Activated T-cell treated with anti-CD3 and anti-CD28 coated beads, Interleukin-2, amount 50 U/mL, for 1 hour (primary cell): ENCODE measurements at places on chromosomes 7 and 10.
A peak's percentile ranks its signal among the peaks of the same experiment; 100 is the strongest.

GRCh38 chr10:99612167-99612831 is 7.9 kb downstream of the SLC25A28 start:
- DNase-seq, result peak; percentile 24

DNA sequence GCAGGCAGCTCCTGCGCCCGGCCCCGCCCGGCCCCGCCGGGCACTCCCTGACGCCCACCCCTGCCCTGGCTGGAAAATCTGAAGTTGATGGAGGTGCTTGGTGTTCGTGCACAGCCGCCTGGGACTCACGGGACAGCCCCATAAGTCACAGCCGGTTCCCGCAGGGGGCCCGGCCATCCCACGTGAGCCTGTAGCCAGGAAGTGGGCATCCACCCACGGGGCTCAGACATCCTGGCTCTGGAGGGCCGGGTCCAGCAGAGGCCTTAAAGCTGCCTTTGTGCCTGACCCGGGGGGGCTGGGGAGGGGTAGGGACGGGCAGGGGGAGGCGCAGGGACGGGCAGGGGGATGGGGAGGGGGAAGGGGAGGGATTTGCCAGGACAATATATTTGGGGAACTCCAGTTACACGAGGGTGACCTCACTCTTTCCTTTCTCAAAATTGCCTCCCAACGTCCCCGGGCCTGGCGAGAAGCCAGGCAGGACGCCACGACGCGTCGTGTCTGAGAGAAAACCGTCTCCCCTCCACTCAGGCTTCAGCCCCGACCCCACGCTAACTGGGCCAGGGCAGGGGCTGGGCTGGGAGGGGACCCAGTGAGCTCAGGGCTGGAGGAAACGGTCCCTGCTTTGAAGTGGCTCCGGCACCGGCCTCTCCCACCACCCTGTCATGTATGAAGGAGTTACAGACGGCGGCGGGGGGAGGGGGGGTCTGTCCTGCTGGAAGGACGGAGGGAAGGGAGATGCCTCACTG is 82.1 kb upstream of the PDGFA start:
- DNase-seq, result peak; percentile 83

GRCh38 chr7:13908667-13909397 is 80.6 kb downstream of the ETV1 start:
- DNase-seq, result no peak

- DNase-seq, result no peak
These were observed 21.8 kb downstream of the MGAM start for GRCh38 chr7:142017451-142017850.

DNA sequence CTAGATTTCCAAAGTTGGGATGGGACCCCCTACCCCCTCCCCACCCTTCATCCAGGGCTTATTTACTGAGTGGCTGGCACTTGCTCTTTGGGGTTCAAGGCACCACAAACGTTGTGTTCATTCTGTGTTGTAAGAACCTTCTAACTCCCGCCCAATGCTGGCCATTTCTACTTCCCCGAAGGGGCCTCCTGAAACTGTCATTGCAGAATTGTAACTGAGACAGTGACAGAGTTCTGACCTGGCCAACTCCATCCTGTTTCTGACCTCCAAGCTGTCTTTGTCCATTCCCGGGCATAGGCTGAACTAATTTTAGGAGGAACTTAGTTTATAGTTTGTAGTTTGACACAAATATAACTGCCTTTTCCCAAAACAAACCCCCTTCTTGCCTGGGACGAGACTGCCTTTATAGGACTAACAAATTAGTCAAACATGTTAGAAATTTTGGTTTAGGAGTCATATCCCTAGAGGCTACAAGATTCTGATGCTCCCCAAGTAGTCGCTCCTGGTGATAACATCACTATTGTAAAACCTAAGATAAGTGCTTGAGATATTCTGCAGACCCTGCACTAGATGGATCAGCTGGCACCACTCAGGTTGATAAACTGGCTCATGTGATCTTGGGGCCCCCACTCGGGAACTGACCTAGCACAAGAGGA is 34.8 kb upstream of the ZMIZ2 start:
- DNase-seq, result no peak

DNA sequence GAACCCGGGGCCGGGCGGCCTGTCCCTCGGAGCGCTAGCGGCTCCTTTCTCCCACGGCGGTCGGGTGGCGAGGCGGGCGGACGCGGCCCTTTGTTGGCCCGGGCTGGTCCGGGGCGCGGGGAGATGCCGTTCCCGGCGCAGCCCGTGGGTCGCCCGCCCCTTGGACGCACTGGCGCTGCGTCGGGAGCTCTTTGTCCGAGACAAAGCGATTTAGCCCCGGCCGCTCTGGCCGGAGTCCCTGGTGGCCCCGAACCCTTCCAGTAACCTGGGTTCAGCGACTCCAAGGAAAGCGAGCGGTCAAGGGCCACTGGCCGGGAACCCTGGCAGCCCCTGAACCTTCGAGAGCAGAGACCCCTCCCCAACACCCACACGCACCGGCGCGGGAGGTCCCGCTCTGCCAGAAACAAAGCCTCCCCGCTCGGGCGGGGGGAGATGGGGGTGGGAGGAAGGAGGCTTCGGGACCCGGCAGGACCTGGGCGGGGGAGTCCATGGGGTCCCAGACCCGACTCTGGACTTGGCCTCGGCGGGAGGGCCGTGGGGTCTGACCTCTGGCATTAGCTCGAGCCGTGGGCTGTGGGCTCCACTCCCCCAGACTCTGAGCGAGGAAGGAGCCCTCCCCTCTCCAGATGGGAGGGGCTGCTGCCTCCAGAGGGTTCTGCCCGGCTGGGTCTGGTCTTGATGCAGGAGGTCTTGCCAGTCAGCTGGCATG is 836 bp downstream of the DPYSL4 start:
- no peak for DNase-seq

DNA sequence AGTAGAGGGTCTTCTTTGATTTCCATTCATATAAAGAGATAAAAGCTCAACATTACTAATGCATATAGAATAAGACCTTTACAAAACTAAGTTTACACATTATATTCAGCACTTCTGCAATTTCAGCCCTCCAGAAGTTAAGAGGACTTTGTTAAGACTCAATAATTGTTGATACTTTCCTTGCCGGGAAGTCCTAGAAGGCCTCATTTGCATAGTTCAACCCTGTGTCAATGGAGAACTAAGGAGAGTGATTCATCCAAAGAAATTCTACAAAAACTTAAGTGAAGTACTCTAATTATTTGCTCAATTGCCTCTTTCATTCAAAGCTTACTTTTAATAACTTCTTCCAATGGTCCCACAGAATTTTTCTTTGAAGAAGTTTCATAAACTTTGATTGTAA is 1060.3 kb upstream of the CELF2 start:
- DNase-seq, result no peak

- DNase-seq, result no peak
These were observed 95.3 kb downstream of the CCSER2 start for GRCh38 chr10:84423719-84424118.

GRCh38 chr10:116719804-116720203 is 22.6 kb downstream of the HSPA12A start:
- no peak for DNase-seq

DNA sequence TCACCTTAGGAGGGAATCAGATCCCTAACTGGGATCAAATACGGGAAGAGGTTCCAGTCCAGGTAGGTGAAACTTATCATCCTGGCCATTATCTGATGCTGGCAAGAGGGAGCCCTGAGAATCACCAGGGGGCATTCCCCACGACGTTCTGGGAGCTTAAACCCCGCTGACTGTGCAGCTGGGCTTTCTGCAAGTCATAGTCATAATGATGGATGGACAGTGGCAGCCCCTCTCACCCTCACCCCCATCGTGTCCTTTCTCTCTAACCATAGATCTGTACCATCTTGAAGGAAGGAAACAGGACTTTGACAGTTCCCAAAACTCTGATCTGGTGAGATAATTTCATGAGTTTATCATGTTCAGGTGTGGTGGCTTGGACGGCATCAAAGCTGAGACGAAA is 50.2 kb downstream of the GATA3 start:
- DNase-seq, result no peak

DNA sequence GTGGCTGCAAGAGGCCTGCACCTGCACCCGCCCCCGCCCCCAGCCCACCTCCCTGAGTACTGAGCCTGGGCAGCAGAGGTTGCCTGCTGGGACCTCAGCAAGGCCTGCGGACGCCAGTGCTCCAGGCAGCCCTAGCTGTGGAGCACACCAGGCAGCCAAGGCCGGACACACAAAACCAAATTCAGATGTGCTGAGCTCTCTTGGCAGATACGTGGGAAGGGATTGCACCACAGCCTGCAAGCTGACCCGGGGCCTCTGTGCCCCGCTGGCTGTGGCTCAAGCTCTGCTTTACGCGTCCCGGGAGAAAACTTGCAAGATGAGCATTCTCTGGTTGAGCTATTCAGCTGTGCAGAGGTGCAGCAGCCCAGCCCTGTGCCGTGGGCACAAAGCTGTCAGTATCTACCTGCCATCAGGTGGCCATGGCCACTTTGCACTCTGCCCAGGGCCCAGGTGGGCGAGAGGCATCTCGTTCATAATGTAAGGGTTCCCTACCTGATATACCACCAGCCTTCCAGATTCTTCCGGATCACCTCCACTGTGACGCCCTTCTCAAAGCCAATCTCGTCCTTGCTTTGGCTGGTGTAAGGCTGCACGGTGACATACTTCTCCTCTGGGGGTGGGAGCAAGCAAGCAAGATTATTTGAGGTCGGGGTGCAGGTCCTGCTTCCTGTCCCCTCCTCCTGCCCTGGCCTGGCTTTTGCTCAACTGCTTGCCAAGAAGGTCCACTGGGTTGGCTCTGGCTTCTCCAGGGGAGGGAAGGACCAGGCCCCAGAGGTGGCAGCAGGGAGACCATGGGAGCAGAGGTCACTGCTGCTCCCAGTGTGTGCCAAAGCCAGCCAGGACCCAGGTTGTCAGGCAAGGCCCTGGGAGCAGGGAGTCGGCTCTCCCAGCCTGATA is 123.4 kb downstream of the NEURL1 start:
- no peak for DNase-seq

GRCh38 chr7:42103020-42103419 is 134.0 kb downstream of the GLI3 start:
- no peak for DNase-seq

GRCh38 chr10:37682617-37683016 is 174.8 kb downstream of the ZNF248 start:
- DNase-seq, result no peak

- no peak for DNase-seq
These were observed 6.9 kb downstream of the CYCS start for GRCh38 chr7:25118048-25118753.
